ENCODE measurements at places on chromosomes 7 and 10.
A peak's percentile ranks its signal among the peaks of the same experiment; 100 is the strongest.

DNA sequence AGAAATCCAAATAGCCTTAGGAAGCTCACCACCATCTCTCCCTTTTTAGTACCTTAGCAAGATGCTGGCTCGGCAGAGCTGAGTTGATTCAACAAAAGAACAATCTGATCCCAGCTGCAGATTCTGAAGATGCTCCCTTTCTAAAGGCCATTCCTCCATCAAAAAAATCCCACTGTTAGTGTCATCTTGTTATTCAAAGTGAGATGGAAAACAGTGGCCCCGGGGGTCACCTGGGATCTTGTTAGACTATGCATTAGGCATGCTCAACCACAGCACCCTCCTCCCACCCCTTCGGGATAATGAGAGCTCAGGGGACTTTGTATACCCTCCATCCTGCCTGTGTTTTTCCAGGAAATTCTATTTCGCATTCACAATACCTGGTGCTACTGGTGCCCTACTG, 2.4 kb downstream of the NCAPG2 start:
- no peak overlapping the region for H3K4me3 ChIP-seq
- peaks cover 12% of the 10 kb centered on the region for H3K36me3 ChIP-seq
- peaks cover 5% of the 10 kb centered on the region for H3K4me1 ChIP-seq
- DNase-seq: no peak
- no peaks in the 10 kb centered on the region for H3K27me3 ChIP-seq

GRCh38 chr10:20871970-20872369, 25.1 kb downstream of the NEBL start:
- no peak for DNase-seq
- H3K4me1 ChIP-seq: no peaks in the 10 kb centered on the region
- H3K36me3 ChIP-seq: no peaks in the 10 kb centered on the region

DNA sequence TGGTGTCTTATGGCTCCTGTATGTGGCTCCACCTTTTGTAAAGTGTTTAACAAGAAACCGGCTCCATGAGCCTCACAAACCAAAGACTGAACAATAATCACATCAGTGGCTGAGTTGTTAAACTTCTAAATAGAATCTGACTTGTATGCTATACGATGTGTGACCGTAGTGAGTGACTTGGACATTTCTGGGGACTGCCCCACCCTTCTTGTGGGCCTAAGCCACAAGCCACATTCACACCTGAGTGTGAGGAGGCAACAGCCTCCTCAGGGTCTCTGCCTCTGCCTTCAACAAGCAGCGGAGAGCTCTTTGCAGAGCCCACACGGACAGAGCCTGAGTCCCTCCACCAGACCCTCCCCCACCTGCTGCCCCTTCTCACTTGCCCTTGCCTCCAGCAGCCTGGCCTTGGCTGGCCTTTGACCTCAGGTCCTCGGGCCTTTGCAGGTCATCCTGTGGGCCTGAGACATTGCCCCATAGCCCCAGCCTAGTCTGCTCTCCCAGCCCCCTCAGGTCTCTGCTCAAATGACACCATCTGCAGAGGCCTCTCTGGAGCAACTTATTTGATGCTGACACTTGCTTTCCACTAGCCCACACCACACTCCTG, 156.8 kb upstream of the TNS3 start:
- H3K36me3 ChIP-seq: no peaks in the 10 kb centered on the region
- no peaks in the 10 kb centered on the region for H3K27me3 ChIP-seq
- DNase-seq: no peak
- no peak overlapping the region for H3K27ac ChIP-seq

- DNase-seq: no peak
- no peaks in the 10 kb centered on the region for H3K4me1 ChIP-seq
- no peak overlapping the region for H3K27ac ChIP-seq
- no peaks in the 10 kb centered on the region for H3K36me3 ChIP-seq
These were observed 740.5 kb upstream of the POM121L12 start for GRCh38 chr7:52294942-52295341.

DNA sequence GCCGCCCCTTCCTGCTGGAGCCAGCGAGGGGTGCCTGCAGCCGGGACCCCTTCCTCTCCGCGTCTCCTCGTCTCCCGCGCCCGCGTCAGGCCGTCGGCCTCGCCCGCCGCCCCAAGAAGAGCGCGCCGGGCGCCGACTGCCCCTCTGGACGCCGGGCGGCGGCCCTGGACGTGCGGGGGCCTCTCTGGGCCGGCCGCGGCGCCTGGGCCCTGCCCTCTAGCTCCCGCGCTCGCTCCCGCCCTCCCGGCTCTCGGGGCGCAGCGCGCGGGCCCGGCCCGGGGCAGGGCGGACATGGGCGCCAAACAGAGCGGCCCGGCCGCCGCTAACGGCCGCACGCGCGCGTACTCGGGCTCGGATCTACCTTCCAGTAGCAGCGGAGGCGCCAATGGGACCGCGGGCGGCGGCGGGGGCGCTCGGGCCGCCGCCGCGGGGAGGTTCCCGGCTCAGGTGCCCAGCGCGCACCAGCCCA, 704 bp downstream of the ZNRF2 start:
- DNase-seq: peak; percentile 47
- H3K36me3 ChIP-seq: no peaks in the 10 kb centered on the region
- peak overlapping the region; percentile 97 for H3K4me3 ChIP-seq
- peak overlapping the region; percentile 98 for H3K27ac ChIP-seq
- H3K27me3 ChIP-seq: no peaks in the 10 kb centered on the region

DNA sequence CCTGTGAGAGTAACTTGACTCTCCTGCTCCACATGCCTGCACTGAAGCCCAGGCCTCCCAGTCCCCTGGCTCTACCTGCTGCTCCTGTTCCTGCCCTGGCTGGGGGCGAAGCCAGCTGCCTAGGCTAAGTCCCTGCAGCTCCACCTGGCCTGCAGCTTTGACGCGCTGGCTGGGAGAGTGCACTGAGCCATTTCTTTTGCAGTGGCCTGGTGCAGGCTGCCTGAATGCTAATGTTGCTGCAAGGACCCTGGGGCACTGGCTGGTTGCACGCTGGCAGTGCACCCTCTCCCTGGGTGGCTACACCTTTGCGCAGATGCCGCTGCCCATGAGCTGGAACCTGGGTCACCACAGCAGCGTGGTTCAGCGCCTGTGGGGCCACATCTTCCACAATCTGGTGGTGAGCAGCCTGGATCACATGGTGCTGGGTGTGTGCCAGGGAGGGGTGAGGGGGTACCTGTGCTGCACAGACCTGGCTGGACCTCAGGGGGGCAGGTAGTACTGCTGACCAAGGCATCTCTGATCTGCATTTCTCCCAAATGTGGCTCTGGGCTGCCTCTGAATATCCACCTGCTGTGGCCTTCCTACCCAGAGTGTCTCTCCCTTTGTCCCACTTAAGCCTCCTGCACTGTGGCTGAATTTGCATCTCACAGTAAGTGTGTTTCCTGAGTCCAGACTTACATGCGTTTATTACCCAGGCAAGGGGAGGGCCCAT, 20.0 kb downstream of the IMPDH1 start:
- no peaks in the 10 kb centered on the region for H3K27me3 ChIP-seq
- no peak overlapping the region for H3K27ac ChIP-seq
- H3K36me3 ChIP-seq: peaks cover 2% of the 10 kb centered on the region
- peaks cover 16% of the 10 kb centered on the region for H3K4me1 ChIP-seq
- no peak overlapping the region for H3K4me3 ChIP-seq

GRCh38 chr7:102834999-102835398, 77.8 kb upstream of the LRRC17 start:
- H3K27me3 ChIP-seq: no peaks in the 10 kb centered on the region
- H3K4me1 ChIP-seq: peaks cover 2% of the 10 kb centered on the region
- no peak for DNase-seq

DNA sequence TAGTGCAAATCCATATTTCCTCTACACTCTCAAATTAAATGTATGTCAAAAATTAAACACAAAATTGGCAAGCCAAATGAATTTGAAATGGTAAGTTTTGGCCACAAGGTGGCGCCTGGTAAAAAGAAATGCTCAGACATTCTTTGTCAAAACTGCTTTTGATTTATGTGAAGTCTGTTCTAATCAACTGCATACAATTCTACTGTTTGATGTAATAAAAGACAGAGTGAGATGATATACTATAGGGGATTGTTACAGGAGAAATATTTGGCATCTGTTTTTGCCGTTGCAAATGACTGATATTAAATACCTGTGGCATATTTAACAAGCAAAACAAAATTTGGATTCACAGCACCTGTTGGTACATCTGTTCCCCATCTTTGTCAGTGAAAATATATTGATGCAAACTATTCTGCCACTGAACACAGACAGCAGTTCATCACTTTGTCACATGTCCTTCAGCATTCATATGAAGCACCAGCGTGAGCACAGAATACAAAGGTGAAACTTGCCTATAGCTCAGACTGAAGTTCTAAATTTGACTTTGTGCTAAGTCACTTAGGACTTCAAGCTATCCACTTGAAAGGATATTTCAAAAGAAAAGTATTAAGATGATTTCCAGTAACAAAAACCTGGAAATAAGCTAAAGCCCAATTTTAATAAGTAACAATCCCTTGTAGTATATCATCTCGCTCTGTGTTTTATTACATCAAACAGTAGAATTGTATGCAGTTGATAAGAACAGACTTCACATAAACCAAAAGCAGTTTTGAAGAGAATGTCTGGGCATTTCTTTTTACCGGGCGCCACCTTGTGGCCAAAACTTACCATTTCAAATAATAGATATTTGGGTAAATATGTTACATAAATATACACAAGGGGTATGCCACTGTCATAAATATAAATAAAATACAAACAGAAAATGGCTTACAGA, 10.2 kb upstream of the CH25H start:
- no peaks in the 10 kb centered on the region for H3K36me3 ChIP-seq
- H3K4me1 ChIP-seq: no peaks in the 10 kb centered on the region
- peak; percentile 90 for DNase-seq
- H3K4me3 ChIP-seq: no peak overlapping the region
- no peaks in the 10 kb centered on the region for H3K27me3 ChIP-seq

DNA sequence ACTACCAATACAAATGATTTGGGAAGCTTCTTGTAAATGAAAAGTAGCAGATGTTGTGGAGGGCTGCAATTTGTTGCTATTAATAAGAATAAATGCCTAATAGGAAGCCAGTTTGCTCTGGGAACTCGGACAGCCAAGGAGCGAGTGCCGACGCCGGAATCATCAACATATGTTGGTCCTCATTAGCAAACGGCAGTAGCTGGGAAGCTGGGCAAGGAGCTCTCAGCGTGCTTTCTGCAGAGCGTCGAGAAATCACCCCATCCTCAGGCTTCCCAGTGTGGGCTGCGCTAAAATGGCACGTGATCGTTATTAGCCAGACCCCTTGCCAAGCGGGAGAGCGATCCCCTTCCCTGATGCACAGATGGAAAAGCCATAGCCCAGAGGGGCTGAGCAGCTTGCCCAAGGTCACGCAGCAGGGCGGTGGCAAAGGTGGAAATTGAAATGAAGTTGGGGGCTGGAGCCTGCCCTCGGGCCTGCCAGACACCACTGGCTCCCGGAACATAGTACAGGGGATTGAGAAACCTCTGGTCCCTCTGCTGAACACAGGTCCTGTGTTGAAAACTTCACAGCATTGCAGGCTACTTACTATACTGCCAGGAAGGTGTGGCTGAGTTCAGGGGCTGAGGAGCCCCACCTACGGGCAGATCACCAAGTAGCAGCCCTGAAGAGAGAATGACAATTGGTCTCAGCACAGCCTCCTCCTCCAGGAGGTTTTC, 326.9 kb downstream of the PLXNA4 start:
- H3K4me1 ChIP-seq: no peaks in the 10 kb centered on the region
- no peak overlapping the region for H3K27ac ChIP-seq
- DNase-seq: peak; percentile 19
- H3K4me3 ChIP-seq: no peak overlapping the region
- no peaks in the 10 kb centered on the region for H3K36me3 ChIP-seq

GRCh38 chr7:617614-618538, 98.2 kb upstream of the PDGFA start:
- H3K27me3 ChIP-seq: no peaks in the 10 kb centered on the region
- DNase-seq: no peak
- no peak overlapping the region for H3K4me3 ChIP-seq
- no peak overlapping the region for H3K27ac ChIP-seq
- no peaks in the 10 kb centered on the region for H3K36me3 ChIP-seq

- no peaks in the 10 kb centered on the region for H3K36me3 ChIP-seq
- DNase-seq: no peak
- no peaks in the 10 kb centered on the region for H3K27me3 ChIP-seq
- H3K4me1 ChIP-seq: peaks cover 3% of the 10 kb centered on the region
These were observed 2.7 kb downstream of the IFIT1 start for GRCh38 chr10:89395141-89395540.

GRCh38 chr7:37289367-37289766, 159.3 kb downstream of the ELMO1 start:
- no peak overlapping the region for H3K27ac ChIP-seq
- H3K27me3 ChIP-seq: no peaks in the 10 kb centered on the region
- DNase-seq: no peak

DNA sequence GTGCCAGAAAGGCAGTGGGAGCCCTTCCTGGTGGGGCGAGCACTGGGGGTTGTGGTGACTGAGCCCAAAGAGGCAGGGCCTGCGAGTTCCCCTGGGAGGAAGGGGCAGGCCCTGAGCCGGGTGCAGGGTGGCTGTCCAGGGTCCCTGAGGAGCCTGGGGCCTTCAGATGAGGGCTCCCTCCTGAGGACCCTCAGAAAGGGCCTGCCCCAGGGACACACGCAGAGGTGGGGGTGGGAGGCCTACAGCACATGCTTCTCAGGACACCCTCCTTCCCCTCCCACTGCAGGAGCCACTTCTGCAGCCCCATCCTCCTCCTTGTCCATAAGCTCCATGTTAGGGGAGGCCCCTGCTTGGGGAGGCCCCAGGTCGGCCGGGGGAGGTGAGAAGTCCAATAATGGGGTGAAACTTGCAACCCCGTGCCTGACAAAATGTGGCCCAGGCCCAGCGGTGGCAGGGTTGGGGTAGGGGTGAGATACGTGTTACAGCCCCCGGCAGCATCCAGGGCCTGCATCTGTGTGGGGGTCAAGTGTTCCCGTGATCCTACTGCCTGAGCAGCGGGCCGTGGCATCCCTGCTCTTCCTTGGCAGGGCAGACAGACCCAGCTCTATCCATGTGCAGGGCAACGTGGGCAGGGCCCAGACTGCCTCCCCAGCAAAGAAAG, 31.8 kb upstream of the RET start:
- DNase-seq: no peak
- H3K4me3 ChIP-seq: no peak overlapping the region
- no peaks in the 10 kb centered on the region for H3K4me1 ChIP-seq

- no peaks in the 10 kb centered on the region for H3K27me3 ChIP-seq
- no peaks in the 10 kb centered on the region for H3K36me3 ChIP-seq
- no peak overlapping the region for H3K4me3 ChIP-seq
- no peak overlapping the region for H3K27ac ChIP-seq
These were observed 112.6 kb downstream of the PTPRZ1 start for GRCh38 chr7:121985476-121986030.

DNA sequence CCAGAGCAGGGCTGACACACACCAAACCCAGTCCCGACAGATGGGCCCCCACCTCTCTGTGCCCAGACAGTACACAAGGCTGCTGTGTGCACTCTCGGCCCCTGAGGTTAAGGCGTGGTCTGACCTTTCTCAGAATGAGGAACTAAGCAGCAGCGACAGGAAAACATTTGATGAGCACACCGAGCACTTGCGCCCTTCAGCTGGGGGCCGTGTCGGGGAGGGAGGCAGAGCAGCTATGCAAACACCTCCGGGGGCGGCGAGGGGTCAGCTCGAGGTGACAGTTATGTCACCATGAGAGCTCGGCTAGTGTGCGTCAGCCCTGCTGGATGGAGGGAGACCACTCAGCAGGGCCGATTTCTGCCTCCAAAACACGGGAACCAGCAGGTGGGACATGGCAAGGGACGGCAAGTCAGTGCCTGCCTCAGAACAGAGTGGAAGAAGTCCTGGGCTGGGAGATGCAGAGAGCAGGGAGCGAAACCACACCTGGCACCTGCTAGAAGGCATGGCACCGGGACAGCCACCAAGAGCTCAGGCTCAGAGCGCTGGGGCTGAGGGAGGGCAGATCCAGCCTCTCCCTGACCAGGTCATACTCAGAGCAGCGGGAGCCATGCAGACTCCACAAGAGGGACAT, 57.4 kb downstream of the CHST15 start:
- H3K4me1 ChIP-seq: no peaks in the 10 kb centered on the region
- DNase-seq: peak; percentile 6
- no peaks in the 10 kb centered on the region for H3K36me3 ChIP-seq

Data from trophoblast cell (in vitro differentiated cells and primary cell).